ENCODE measurements at places on chromosomes 11 and 22.

DNA sequence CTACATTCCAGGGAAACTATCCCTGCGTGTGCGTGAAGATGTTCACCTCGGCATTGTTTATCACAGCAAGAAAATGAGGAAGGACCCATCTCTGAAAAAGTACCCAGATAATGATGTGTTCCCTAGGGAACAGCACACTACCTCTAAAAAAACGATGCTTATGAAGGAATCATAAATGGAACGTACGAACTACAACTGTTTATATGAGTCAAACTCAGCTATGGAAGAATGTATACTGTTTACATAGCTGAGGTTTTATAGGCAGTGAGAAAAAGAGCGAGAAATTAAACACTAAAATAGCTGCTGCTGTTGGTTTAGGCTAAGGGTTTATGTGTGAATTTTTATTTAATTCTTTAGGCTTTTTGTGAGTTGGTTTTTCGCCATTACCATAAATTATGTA, 48.9 kb downstream of the APOL1 start:
- DNase-seq, result no peak

- DNase-seq, result peak; percentile 89
Measured at GRCh38 chr11:69048694-69049489, at the start of gene TPCN2. TPCN2 (plus strand) TSS chr11:69048932; CDS start chr11:69048998, 66 bp downstream.

- no peak for DNase-seq
Measured at GRCh38 chr22:41245917-41246499, 5.3 kb upstream of the CHADL start.

GRCh38 chr11:134022748-134023147, 46.1 kb upstream of the JAM3 start:
- DNase-seq, result no peak

- no peak for DNase-seq
Measured at GRCh38 chr11:122108192-122108799, 7.7 kb downstream of the BLID start.

- no peak for DNase-seq
Measured at GRCh38 chr11:77039491-77040400, 5.5 kb downstream of the B3GNT6 start.

- DNase-seq, result no peak
Measured at GRCh38 chr11:111386611-111387150, 7.6 kb upstream of the POU2AF1 start.

DNA sequence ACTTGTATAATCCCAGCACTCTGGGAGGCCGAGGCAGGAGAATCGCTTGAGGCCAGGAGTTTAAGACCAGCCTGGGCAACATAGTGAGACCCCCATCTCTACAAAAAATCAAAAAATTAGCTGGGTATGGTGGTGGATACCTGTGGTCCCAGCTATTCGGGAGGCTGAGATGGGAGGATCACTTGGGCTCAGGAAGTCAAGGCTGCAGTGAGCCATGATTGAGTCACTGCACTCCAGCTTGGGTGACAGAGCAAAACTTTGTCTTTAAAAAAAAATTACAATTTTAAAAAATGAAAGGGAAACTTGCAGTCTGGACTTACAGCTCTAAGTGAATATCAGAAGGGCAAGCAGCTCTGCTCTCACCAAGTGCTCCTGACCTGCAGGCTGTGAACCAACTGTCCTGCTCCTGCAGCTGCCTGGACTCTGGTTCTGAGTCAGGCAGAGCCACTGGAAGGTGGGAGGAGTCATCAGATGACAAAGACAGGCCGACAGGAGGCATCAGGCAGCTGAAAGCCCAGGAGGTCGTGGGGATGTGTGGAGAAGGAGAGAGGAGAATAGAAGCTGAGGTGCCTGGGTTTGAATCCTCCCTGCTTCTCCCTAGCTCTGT, 9.6 kb downstream of the SMTNL1 start:
- DNase-seq, result no peak

DNA sequence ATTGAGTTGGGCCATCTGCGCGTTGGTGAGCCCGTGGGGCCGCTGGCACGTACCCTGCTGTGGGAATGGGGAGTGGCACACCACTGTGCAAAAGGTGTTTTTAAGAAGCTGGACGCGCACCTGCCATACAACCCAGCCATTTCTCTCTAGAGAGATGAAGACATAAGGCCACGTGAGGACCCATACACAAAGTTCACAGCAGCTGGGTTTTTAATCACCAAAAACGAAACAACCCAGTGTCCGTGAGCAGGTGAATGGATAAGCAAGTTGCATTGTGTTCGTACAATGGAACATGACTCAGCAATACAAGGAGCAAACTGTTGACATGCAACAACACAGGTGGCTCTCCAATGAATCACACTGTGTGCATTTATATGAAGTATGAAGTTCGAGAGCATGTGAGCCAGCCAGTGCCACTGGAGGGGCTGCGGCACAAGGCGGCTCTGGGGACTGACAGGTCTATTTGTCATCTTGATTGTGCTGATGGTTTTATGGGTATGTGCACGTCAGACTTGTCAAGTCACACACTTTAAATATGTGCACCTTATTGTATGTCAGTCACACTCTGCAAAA, 30.6 kb upstream of the PANX2 start:
- DNase-seq, result no peak

DNA sequence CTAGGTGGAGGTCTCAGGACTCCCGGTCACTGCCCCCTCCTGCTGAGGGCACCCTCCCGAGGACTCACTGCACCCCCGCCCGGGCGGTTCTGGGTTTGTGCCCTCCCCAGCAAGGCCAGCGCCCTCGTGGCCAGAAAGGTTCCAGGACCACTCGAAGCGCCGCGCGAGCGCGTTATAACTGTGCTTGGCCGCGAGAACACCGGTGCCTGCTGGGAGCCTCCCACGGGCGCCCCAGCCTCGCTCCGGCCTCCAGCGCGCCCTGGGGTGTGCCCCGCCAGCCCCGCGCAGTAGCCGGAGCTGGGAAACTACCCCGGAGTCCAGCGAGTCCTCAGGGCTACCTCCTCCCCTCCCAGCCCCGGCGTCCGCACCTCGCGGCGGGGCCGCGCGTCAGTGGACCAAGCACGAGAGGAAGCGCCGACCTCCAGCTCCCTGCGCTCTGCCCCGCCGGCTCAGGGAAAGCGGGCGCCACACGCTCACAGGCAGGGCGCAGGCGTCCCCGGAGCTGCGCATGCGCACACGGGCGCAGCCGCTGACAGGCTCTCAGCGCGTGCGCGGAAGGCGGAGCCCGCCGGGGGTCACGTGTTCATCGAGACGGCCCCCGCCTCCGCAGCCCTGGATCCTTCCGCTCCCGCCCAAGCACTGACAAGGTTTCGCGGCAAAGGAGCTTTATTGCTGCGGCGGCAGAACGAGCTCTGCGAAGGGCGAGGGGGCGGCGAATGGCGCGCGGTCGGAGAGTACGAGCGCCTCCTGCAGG, at the start of gene SCO2:
Gene SCO2 (minus strand): TSS at position 495 of the 754 bp plus-strand sequence. CDS start 1,187 bp downstream, outside the sequence.
- DNase-seq, result peak; percentile 97

- no peak for DNase-seq
Measured at GRCh38 chr22:17140022-17140421, 18.9 kb upstream of the TMEM121B start.
